Vagina (tissue), 2 donors: ENCODE measurements at places on chromosomes 7 and 10. TPM values are rescaled to one million over a fixed set of nuclear protein-coding genes. Genes with fewer than 3 reads are reported as not detected.

GRCh38 chr7:29105752-29106668 is 40.3 kb downstream of the CPVL start:
- no peaks in the 10 kb centered on the region for H3K27me3 ChIP-seq
- no peak overlapping the region for H3K27ac ChIP-seq
- H3K4me1 ChIP-seq, result peaks cover 5% of the 10 kb centered on the region
- no peaks in the 10 kb centered on the region for H3K36me3 ChIP-seq
- no peak overlapping the region for H3K4me3 ChIP-seq

- H3K4me1 ChIP-seq, result no peaks in the 10 kb centered on the region
- H3K36me3 ChIP-seq, result no peaks in the 10 kb centered on the region
- H3K4me3 ChIP-seq, result no peak overlapping the region
- no peaks in the 10 kb centered on the region for H3K27me3 ChIP-seq
- H3K27ac ChIP-seq, result no peak overlapping the region
- no peak for DNase-seq
Observed at GRCh38 chr10:104707602-104708459, 66.7 kb downstream of the SORCS3 start.

DNA sequence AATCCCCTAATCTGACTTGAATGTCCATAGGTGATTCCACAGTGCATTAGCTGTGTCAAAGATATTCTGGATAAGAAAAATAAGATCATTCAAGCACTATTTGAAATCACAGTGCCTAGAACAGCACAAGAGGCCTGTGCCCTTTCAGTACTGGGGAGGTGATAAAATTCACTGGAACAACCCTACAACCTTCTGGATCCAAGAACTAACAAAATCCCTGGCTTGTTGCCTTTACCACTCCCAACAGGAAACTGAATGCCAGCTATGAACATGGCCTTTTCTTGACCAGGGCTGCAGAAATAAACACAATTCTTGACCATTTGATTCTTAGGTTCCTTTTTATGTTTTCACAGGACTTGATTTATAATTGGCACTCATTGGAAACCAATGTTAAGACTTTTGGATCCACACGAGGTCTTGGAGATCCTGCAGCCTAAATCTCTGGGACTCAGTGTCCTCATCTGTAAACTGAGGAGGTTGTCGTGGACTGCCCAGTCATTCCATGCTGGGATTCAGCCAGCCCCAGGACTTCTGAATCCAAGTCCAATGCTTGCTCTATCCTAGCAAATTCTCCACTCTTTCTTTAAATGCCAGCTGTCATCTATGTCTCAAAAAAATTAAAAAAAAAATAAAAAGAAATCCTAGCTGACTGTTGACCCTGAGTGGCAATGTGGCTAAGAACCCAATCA is 624.7 kb downstream of the KCNMA1 start:
- no peak overlapping the region for H3K4me3 ChIP-seq
- H3K4me1 ChIP-seq, result peaks cover 22% of the 10 kb centered on the region
- no peaks in the 10 kb centered on the region for H3K27me3 ChIP-seq
- H3K36me3 ChIP-seq, result no peaks in the 10 kb centered on the region

LRWD1 gene
- 11.0 TPM for total RNA-seq

SPAM1 gene
- total RNA-seq, result not detected

DNA sequence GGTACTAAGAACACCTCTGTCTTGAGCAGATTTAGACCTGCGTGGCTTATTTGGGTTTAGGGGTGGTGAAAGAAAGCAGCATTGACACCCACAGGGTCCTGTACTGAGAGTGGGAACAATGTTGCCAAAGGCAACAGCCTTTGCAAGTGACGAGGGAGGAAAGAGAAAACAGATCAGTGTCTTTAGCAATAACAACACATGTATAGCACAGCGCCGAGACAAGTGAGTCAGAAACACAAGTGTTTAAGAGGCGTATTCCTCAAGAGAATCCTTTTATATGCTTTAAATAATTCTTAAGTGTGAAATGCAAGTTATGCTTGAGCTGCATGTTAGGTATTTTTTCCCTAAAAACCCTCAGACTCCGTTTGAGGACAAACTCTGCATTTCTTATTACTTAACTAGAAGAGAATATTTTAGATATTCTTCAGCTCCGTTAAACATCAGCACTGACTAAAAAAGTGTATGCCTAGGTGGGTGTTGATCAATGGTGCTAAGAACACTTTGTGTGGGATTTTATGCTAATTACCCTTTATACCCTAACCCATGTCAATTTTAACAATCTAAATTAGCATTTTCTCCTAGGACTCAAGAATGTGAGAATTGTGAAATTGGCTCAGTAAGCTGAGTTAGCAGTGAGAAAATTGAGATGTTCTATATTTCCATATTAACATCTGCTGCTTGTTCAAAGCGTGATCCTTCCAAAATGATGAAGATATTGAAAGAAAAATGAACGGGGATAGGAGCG is 1095.4 kb upstream of the CELF2 start:
- no peaks in the 10 kb centered on the region for H3K36me3 ChIP-seq
- no peaks in the 10 kb centered on the region for H3K4me1 ChIP-seq
- H3K27ac ChIP-seq, result no peak overlapping the region
- no peak for DNase-seq
- H3K4me3 ChIP-seq, result no peak overlapping the region

NUP205 gene
- total RNA-seq, result 28.2 TPM

GRCh38 chr10:76301950-76302349 is 870.5 kb downstream of the LRMDA start:
- H3K4me3 ChIP-seq, result no peak overlapping the region
- no peaks in the 10 kb centered on the region for H3K36me3 ChIP-seq
- H3K27ac ChIP-seq, result no peak overlapping the region
- H3K4me1 ChIP-seq, result no peaks in the 10 kb centered on the region
- H3K27me3 ChIP-seq, result no peaks in the 10 kb centered on the region

GRCh38 chr10:107166403-107166802 is 1.9 kb upstream of the SORCS1 start:
- no peaks in the 10 kb centered on the region for H3K36me3 ChIP-seq
- peaks cover 4% of the 10 kb centered on the region for H3K27me3 ChIP-seq
- DNase-seq, result no peak
- H3K4me3 ChIP-seq, result no peak overlapping the region
- H3K4me1 ChIP-seq, result no peaks in the 10 kb centered on the region

GRCh38 chr10:21336476-21337170 is 188.9 kb downstream of the SKIDA1 start:
- H3K4me3 ChIP-seq, result no peak overlapping the region
- no peaks in the 10 kb centered on the region for H3K27me3 ChIP-seq
- peaks cover 19% of the 10 kb centered on the region for H3K4me1 ChIP-seq
- H3K36me3 ChIP-seq, result no peaks in the 10 kb centered on the region

DNA sequence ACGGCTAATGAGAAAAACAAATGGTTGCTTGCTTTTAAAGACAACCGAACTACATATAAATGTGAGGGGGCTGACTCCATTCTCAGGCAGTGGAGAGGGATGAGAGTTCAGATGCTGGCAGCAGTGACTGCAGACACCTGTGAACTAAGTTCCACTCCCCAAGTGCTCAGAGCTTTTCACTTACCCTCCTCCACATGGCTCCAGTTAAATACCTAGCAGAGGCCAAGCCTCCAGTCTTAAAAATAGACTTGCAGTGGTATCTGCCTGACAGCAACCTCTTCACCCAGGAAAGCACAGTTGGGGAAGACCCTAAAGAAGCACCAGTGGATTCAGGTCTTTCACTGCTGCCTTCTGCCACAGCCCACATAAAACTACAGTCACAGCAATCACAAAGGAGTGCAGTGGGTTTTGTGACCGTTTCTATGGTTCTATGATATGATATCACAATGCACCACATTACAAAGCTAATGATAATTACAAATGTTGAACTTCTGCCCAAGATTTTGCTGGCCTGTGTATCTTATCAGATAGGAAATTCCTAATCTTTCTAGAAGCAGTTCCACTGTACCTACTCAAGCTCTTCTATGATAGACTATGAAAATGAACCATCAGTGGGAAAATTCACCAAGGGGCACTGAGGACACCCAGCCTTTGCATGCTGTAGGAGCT is 3.3 kb upstream of the ABLIM1 start:
- DNase-seq, result no peak
- no peak overlapping the region for H3K27ac ChIP-seq

CUL2 gene
- total RNA-seq, result 18.7 TPM

DNA sequence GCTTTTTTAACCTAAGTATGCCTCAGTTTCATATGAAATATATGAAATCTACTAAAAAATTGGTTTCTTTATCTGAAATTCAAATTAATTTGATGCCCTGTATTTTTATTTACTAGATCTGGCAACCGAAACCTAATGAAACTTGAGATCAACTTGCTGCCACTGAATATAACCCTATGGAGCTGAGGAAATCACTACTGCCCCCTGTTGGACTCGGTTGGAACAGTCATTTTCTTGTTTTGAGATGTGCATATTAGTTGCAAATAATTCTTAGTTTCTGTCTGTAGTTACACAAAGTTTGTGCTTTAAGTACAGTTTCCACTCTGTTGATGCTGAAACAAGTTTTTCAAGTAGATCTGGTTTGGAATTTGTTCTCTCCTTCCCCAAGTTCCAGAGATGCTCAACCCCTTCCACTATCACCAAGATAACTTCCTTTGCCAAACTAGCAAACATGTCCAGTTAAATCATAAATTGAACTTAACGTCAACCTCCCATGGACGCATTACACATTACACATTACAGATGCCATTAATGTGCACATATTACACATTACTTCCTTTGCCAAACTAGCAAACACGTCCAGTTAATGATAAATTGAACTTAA is 22.2 kb upstream of the EXOC4 start:
- H3K4me1 ChIP-seq, result no peaks in the 10 kb centered on the region
- no peak overlapping the region for H3K27ac ChIP-seq
- H3K4me3 ChIP-seq, result no peak overlapping the region
- no peaks in the 10 kb centered on the region for H3K27me3 ChIP-seq
- no peak for DNase-seq

CDK14 gene
- 21.6 TPM for total RNA-seq

DNA sequence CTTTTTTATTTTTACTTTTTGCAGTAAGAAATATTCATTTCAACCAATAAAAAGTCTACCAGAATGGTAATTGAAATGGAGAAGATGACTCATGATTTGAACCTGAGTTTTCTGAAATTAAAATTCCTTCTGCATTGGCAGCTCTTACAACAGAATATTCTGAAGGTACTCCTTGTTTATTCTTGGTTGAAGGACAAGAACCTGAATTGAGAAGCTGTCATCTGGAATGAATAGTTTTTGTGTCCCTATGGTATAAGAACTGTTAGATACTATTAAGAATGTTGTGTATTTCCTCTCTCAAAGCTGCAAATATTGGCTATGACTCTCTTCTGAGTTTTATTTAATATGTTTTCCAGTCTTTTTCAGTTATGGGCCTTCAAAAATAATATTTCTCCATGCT is 56.1 kb downstream of the CDK1 start:
- DNase-seq, result no peak
- H3K27ac ChIP-seq, result no peak overlapping the region
- H3K4me1 ChIP-seq, result no peaks in the 10 kb centered on the region
- no peaks in the 10 kb centered on the region for H3K27me3 ChIP-seq
- no peak overlapping the region for H3K4me3 ChIP-seq
